ENCODE measurements at places on chromosomes 5 and 9.

DNA sequence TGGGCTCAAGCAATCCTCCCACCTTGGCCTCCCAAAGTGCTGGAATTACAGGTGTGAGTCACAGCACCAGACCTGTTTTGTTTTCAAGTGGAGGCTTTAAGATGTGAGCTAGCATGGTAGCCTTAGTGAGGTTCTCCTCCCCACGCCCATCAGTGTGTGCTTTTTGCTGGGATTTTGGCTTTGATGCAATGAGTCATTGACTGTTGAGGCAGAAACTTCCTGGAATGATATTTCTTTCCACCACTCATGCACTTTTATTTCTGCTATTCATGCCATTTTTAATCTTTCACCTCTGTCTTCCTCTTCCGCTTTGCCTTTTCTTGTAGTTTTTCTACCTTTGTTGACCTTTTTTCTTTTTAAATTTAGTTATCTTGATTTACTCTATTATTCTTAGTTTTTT, 4.2 kb upstream of the NFIL3 start:
- no peak for DNase-seq

GRCh38 chr9:27276193-27277030, 20.5 kb downstream of the EQTN start:
- peak; percentile 7 for DNase-seq

GRCh38 chr5:14256026-14256690, 113.0 kb downstream of the TRIO start:
- no peak for DNase-seq

DNA sequence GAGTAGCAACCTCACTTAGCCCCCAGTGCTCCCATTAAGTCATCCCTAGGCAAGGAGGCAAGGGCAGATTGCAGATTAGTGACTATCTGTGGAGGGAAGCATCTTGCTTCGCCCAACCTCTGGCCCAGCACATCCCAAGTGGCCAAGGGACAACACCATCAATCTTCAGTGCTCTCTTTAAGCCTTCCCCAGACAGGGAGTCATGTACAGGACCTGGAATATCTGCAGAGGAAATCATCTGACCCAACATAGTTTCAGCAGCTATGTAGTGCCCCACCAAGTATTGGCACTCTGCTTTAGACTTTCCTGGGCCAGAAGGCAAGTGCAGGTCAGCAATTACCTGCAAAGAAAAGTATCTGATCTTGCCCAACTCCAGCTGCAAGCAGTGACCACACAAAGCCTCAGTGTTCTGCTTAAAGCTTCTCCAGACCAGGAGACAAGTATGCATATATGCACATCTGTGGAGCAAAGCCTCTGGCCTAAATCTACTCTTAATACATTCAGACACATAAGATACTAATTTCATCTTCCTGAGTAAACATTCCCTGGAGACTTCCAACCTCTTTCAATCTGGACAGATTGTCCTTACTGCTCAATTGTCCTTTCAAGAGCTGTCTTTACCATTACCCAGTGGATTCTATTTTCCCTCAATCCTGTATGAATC, 224.8 kb upstream of the VLDLR start:
- no peak for DNase-seq

DNA sequence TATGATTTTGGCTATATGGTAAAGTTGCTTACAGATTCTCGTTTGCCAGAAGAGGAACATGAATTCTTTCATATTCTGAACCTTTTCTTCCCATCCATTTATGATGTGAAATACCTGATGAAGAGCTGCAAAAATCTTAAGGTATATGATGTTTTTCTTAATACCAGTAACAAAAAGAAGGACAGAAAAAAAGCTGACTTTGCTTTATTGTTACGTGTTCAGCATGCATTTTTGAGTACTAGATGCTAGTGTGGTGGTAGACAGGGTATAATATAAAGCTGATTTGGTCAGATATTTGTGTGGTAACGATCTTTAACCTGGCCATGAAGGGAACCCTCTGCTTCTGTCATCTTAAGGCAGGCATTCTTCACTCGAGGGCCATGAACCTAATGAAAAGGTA, 13.3 kb downstream of the CNOT8 start:
- no peak for DNase-seq

GRCh38 chr5:174736331-174736721, 11.9 kb downstream of the MSX2 start:
- DNase-seq, result no peak

GRCh38 chr5:54965806-54966205, 19.6 kb downstream of the ESM1 start:
- no peak for DNase-seq
